ENCODE measurements at places on chromosomes 6 and 20.

DNA sequence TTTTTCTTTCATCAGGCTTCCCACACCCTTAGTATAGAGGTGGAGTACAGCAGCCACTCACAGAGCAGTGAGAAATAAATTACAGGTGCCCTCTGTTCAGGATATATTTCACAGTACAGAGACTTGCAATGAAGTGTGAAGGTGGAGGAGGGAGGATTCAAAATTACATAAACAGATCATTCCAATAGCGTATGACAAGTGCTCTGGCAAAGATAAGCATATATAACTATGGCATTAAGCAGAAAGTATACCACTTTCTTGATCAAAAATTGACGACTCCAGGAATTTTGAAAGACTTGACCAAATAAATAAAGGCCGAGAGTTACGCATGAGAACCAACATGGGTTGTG, 108.7 kb downstream of the GPX5 start:
- DNase-seq = no peak

GRCh38 chr6:142568857-142569597, 267.2 kb downstream of the ADGRG6 start:
- peak; percentile 76 for DNase-seq

DNA sequence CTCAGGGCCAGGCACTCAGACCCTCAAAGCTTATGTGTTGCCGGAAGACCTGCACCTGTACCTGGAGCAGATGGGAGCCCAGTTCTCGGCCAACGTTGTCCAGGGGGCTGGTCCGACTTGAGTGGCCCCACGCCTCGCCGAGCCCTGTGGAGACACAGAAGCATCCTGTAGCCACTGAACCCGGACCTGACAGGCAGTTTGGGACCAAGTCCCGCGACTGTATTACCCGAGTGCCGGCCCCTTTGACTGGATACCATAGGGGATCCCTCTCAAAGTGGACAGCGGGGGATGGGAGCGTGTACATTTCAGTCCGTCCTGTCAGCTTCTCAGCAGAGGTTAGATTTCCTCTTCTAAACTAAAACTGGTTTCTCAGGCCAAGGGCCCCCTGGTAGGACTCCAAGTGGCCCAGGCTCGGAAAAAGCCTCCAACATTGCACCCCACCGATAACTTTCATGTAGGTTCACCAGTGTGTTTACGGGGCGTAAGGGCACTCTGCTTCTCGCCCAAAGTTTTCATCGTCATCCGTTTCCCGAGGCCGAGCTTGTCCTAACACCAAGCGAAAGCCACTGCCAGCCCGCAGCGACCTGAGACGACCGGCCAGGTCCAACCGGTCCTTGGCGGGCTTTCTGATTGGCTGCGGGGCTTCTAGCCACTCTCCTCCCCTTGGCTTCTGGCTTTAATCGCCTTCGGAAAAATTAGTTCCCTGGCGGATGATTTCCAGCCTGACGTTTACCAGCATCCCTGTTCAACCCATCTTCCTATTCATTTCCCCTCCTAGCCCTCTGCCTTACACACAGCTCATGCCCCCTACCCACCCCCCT, 10.8 kb downstream of the SIM1 start:
- DNase-seq = peak; percentile 94

- no peak for DNase-seq
Measured at GRCh38 chr6:53192682-53193188, 44.1 kb upstream of the GCM1 start.

DNA sequence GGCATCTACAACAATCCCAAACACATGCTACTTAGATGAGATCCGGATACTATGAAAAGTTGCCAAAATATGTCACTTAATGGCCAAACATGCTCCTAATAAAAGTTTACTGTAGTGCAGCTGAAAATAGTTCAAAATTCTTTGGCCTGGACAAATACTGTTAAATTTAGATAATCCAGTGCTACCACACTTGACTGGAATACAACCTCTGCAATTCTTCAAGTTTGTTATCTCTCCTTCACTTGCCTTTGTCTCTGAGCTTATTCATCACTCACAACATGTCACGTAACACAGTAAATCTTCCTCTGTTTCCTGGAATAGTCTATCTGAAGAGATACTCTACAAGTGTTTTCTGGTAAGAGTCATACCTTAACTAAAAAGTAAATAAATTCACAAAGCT, 10.5 kb upstream of the PLN start:
- DNase-seq = no peak

- no peak for DNase-seq
Measured at GRCh38 chr20:56909918-56910714, 281.0 kb downstream of the TFAP2C start.

DNA sequence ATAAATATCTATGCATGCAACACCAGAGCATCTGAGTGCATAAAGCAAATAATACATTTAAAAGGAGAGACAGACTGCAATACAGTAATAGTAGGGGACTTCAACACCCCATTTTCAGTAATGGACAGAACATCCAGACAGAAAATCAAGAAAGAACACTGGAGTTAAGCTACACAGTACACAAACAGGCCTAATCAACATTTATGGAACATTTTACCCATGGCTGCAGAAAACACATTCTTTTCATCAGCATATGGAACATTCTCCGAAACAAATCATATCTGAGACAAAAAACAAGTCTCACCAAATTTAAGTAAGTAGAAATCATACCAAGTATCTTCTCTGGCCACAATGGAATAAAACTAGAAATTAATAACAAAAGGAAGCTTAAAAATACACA, 50.5 kb downstream of the REV3L start:
- no peak for DNase-seq

GRCh38 chr6:111871207-111871606, 2.0 kb downstream of the FYN start:
- peak; percentile 17 for DNase-seq

DNA sequence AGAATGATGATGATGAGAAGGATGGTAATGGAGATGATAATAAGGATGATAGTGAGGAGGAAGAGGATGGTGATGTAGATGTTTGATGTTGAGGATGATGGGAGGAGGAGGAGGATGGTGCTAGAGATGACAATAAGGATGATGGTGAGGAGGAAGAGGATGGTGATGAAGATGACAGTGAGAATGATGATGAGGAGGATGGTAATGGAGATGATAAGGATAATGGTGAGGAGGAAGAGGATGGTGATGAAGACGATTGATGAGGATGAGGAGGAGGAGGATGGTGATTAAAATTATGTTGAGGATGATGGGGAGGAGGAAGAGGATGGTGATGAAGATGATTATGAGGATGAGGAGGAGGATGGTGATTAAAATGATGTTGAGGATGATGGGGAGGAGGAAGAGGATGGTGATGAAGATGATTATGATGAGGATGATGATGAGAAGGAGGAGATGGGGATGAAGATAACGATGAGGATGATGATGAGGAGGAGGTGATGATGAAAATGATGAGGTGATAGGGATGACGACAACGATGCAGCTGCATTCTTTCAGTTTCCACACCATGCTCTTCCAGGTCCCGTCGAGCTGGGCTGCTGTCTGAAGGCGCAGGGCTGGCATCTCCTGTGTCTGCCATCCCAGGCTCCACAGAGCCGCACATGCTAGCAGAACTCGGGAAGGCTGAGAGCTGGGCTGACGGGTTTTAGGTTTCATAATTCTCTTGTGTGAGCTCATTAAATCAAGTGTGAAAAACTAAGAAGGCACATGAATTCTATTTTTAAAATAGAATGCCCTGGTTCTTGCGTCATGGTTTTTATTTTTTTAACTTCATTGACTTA, 274.9 kb downstream of the SMOC2 start:
- DNase-seq = no peak

- DNase-seq = no peak
Measured at GRCh38 chr6:168147205-168147738, 68.3 kb upstream of the FRMD1 start.

DNA sequence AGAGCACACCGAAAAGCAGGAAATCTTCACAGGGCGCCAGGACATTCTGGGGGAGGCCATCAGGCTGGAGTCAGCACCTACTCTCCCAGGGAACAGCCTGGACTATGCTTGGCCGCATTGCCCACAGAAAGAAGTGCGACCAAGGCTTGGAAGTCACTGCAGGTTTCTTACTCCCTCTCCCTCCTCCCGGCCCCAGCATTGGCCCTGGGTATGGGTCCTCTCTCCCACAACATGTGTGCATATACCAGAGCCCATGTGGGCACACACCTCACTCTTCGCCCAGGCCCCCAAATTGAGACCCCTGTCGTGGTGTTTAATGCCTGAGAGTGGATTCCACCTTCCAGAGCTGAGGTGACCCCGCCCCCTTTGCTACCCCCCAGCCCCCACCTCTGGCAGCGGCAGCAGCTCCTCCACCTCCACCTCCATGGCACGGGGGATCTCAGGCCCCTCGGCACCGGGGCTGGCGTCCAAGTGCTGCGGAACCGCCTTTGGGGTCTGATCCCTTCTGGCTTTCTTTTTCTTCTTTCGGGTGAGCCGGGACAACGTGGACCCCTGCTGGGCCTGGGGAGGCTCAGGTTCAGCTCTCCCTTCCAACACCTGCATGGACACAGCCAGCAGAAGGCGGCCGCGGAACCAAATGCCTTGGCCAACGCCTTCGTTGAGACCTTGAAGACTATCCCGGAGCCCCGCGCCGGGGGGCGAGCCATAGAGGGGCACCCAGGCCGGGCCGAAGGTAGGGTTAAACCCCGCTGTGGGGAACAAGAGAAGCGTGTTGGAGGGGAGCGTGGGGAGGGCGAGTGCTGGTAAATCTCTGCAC, 15.2 kb upstream of the SPAG4 start:
- no peak for DNase-seq

DNA sequence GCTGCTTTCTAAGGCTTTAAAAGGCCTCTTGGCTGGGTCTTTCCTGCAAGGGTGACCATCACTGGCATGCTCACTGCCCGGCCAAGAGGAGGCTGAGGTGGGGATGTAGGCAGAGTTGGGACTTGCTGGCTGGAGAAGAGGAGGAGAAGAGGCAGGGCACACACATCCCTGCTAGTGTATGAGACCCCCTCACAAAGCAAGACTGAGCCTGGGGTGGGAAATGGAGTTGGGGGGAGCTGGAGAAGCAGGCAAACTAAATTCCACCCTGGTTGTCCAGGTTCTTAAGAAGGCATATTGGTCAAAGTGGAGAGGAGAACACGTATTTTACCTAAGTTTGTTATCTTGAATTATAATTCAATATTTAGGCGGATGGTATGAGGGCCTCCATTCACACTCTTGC, 1.7 kb upstream of the KIZ start:
- no peak for DNase-seq

- peak; percentile 8 for DNase-seq
Measured at GRCh38 chr6:37187321-37188022, 17.5 kb downstream of the PIM1 start.

DNA sequence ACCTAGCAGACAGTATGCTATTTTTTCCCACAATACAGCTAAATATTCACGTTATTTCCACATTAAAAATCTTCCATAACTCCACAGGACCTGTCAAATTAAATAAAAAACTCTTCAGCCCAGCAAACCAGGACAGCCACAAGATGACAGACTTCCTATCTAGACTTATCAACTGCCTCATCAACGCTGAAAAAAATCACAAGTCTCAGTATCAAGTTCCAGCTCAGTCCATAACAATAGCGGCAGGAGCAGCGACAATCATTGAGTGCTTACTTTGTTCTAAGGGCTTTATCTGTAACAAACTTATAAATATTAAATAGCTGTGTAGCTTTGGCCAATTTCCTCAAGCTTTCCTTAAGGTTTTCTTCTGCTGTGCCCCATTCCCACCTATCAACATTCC, 24.7 kb downstream of the RCAN2 start:
- DNase-seq = no peak

- DNase-seq = no peak
Measured at GRCh38 chr20:47727170-47727880, 58.0 kb downstream of the SULF2 start.

DNA sequence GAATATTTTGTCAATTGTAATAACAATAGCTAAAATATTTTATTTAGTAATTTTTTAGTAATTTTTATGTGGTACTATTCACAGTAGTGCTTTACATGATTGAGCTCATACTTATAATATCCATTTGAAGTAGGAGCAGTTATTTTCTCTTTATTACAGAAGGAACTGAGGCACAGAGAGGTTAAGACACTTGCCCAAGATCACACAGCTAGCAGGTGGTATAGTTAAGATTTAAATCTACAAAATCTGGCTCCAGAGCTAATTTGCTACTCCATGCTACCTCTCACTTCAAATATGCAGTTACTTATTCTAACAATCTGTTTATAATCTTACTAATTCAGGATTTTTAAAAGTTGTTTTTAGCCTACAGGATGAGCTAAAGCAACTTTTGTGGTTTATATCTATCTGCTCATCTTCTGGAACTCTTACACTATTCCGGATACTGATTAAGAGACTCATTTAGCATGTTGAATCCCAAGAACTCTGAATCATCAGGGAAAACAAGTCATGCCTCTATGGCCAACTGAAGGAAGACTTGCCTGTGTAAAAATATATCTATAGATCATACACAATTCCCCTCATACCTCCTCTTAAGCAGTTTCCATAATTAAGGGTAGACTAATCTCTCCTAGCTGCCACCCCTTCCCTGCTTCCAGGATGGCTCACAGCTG, 324.2 kb downstream of the UBE3D start:
- DNase-seq = peak; percentile 61

GRCh38 chr6:16471222-16471909, 233.0 kb downstream of the GMPR start:
- peak; percentile 17 for DNase-seq

- no peak for DNase-seq
Measured at GRCh38 chr6:80331522-80331921, 225.1 kb downstream of the BCKDHB start.

GRCh38 chr6:78523622-78524021, 343.7 kb upstream of the IRAK1BP1 start:
- no peak for DNase-seq

DNA sequence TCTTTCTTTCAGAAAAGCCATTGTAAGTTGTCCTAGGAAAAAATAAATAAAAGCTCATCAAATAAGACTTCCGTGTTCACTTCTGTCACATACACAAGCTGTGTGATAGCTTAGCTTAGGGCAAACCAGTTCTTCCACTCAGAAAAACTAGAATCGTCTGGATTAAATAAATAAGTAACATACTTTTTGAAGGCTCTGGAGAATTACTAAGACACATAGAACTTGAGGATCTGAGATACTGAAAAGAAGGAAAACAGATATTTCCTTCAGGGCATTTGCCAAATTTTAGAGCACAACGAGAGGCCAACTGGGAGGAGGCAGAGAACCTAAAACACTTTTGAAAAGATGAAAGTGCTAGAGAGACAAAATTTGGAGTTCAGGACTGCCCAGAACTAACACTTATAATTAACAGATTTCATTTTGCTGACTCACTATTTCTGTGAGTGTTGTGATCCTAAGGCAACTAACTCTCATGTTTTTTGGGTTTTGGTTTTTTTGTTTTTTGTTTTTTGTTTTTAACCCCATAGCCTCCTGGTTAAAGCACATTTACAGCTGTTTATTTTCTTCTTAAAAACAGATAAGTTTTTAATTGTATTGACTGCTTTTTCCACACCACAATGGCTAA, 38.7 kb upstream of the THEMIS start:
- DNase-seq = peak; percentile 9

GRCh38 chr6:70379473-70380013, 33.8 kb upstream of the FAM135A start:
- no peak for DNase-seq
